NCI-H345 (cell line): ENCODE measurements at places on chromosomes 2 and 18.

GRCh38 chr2:96148410-96149217, 3.4 kb upstream of the DUSP2 start:
- DNase-seq, result no peak

DNA sequence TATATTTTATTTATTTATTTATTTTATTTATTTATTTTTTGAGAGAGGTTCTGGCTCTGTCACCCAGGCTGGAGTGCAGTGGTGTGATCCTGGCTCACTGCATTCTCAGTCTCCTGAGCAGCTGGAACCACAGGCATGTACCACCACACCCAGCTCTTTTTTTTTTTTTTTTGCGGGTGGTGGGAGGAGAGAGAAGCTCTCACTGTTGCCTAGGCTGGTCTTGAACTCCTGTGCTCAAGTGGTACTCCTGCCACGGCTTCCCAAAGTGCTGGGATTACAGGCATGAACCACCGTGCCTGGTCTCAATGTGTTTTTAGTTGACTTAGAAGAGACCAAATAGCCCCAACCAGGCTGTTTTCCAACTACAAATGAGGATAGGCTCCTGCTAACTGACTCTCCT, 80.7 kb downstream of the PDCL3 start:
- DNase-seq, result no peak

DNA sequence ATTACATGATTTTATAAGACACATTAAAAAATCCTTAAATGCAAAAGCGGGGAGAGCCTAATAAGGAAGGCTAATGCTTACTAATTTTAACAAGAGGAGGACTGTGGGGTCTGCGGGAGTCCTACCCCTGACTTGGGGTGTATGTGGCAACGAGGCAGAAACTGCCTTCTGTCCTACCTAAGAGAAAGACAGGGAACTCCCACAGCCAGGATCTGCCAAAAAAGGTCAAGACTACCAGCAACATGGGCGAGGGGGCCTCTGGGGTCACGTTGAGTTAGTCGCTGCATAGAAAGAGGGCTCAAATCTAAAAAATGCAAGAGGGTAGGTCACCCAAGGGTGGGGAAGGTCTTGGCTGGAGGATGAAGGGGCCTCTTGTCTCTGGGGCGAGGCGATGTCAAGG, 529 bp upstream of the AMER3 start:
- no peak for DNase-seq

DNA sequence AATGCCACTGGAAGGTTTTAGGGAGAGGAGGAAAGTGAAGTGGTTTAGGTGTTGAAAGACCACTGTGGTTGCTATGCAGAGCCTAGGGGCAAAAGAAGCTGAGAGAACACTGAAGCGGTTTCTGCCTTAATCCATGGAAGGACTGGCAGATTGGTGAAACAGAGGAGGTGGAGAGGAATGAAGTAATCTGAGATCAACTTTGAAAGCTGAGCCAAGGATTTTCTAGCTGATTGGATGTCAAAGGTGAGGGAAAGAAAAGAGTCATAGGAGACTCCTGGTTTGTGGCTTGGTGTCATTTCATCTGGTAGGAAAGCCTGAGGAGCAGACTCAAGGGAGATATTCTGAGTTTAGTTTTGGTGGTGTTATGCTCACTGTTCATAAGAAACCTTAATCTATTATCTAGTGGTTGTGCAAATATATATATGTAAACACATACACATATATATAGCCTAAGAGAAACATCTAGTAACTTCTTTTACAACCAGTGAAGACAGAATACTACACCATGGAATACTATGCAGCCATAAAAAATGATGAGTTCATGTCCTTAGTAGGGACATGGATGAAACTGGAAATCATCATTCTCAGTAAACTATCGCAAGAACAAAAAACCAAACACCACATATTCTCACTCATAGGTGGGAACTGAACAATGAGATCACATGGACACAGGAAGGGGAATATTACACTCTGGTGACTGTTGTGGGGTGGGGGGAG, 134.1 kb upstream of the CREB1 start:
- DNase-seq, result no peak

DNA sequence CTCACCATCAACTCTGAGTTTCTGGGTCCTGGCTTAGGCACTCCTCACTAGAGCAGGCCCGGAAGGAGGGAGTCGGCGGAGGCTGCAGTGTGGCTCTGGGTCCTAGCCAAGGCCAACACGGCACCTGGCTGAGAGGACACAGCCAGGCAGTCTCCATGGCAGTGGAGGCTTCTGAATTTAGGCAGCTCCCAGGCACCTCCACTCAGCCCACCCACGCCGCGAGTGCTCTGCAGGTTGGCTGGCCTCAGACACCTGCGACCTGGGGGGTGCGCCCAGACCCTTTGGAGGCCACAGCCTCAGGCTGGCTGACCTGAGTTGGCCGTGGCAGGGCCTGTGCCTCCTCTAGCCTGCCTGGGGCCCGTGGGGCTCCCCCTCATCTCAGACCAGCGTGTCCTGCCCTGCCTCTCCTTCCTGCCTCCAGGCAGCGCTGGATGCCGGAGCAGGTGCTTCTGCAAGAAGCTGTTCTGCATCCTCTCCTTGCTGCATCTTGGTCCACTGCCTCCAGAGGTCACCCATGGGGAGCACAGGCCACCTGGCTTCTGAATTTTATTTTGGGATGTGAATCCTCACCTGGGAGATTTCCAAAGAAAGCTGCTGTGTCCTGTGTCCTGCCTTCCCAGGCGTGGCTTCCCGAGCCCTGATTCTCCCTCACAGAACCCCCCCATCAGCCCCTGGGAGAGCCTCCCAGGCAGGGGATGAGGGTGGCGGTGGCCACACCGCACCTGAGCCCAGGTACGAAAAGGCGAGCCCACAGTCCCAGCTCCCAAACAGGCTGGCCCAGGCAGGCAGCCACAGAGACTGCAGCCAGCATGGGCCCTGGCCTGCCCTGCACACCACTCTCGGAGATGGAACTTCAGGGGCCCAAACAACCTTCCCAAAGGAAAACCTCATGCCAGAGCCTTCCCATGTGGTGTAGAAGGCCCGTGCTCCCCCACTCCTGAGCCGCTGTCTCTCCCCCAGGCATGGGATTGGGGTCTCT, 23.4 kb downstream of the AQP12A start:
- peak; percentile 48 for DNase-seq

GRCh38 chr18:10791169-10791831, 265.5 kb downstream of the NAPG start:
- no peak for DNase-seq

DNA sequence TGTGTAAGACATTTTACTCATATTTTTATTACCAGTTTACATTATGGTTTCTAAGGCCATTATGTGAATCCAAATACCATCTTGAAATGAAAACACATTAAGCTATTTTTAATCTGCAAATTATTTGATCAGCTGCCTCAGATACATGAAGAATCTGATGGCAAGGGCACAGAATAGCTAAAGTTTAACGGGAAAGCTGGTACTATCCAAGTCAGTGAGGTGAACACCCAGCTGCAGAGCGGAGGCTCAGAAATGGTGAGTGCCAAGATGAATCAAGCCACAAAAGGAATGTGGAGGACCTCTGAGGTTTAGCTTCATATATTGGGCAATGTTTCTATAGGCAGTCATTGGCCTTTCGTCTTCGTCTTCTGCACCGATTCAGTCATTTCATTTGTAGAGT, 75.1 kb downstream of the DPP10 start:
- no peak for DNase-seq

DNA sequence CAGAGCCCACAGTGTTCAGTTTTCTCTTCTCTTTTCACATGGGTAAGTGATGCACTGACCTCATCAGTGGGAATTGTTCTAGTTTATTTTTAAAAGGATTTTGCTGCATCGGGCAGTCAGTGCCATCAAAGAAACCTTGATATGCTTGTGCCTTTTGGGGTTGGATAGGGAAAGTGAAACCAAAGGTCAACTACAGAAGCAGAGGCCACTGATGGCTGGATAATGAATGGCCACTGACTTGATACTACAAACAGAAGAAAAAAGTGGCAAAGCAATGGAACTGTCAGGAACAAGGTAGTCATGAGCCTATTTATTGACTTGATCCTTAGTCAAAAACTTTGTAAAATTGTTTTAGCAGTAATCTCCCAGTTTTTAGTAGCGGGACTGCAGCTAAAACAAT, 636.3 kb upstream of the ZEB2 start:
- no peak for DNase-seq

DNA sequence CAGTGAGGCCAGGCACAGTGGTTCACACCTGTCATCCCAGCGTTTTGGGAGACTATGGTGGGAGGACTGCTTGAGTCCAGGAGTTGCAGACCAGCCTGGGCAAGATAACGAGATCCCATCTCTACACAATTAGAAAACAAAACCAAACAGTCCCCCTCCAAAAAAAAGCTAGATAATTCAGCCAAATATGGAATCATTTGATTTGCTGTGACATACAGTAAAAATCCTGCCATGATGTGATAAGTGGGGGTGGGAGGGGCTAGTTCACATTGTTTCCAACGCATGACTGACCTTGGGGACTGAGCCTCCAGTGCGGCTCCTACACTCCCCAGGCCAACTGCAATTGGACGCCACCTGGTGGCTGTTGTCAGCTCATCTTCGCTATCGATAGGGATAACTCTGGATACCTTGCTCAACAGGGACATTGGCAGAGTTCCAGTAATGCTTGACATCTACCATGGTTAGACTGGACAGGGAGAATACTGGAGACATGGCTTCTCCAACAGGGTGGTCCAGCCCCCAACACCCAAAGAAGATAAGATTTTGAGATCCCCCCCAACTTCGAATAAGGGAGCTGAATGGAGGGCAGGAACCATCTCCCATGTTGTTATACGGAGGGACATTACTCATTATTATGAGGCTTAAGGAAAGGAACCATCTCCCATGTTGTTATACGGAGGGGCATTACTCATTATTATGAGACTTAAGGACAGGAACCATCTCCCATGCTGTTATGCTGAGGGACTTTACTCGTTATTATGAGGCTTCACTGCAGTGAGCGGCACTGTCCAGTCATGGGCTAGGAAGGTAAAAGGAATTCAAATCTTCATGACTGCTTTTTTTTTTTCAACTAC, 135.9 kb downstream of the TGIF1 start:
- DNase-seq, result peak; percentile 88

GRCh38 chr2:109352898-109353689, 224.1 kb downstream of the SH3RF3 start:
- DNase-seq, result no peak

GRCh38 chr2:224572338-224572737, 12.8 kb downstream of the CUL3 start:
- no peak for DNase-seq

DNA sequence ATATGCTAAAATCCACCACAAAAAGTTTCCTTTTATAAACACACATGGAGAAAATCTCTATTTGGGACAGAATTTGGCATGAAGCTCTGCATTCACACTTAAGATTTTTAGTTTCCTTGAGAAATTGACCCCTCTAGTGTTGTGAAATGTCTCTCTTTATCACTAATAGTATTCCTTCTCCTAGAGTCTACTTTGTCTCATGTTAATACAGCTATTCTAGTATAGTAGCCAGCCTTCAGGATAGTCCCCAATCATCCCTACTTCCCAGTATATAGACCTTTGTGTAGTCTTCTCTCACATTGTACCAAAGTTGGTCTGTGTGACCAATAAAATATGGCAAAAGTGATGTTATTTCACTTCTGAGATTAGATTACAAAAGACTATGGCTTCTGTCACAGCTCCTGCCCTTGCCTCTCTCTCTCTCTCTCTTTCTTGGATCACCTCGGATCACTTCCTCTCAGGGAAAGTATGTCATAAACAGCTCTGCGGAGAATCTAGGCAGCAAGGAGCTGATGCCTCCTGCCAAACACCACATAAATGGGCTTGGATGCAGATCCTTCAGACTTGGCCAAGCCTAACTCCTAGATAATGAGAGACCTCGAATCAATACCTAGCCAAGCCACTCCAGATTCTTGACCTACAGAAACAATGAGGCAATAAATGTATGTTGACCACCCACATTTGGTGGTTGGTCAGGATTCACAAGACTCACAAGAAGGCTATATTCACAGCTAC, 59.7 kb upstream of the NABP1 start:
- DNase-seq, result no peak

DNA sequence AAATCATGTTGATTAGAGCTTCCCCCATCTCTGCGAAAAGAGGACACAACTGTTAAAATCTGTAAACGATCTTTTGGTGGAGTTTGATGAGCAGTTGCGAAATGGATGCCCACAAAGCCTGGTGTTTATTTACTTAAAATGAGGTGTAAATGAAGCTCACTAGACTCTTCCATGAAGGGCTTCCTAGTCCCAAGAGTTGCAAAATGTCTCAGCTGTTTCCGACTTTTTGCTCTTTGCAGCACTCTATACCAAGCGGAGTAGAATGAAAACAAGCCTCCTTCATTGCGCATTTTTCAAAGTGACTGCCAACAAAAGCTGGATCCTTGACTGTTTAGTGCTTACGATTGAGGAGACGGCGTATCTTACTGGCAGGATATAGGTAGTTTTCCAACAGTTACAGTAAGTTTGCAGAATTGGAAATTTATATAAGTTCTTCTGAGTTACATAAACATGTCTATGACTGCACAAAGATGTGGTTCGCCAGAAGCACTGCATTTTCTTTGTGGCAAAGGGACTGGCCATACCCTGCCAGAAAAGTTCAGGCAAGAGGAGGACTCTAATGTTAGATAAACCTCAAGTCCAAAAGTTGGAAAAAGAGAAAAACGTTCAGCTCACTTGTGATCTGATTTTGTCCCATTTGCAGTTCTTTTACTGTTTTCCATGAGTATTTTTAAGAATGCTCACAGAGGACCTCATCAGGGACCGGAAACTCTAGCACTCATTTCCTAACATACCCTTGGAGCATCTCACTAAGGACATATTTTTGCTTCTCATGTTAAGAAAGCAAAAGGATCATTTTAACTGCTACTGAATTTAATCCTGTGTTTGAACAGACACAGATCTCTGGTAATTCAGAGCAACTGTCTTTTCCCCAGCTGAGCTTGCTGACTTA, 42.7 kb downstream of the COLEC12 start:
- no peak for DNase-seq

- DNase-seq, result peak; percentile 37
These were observed at the start of gene GATA6 for GRCh38 chr18:22169011-22169888. GATA6 (plus strand) TSS chr18:22169589; CDS start chr18:22171145, 1,556 bp downstream.

- DNase-seq, result no peak
These were observed 28.3 kb upstream of the NTSR2 start for GRCh38 chr2:11698009-11698922.

DNA sequence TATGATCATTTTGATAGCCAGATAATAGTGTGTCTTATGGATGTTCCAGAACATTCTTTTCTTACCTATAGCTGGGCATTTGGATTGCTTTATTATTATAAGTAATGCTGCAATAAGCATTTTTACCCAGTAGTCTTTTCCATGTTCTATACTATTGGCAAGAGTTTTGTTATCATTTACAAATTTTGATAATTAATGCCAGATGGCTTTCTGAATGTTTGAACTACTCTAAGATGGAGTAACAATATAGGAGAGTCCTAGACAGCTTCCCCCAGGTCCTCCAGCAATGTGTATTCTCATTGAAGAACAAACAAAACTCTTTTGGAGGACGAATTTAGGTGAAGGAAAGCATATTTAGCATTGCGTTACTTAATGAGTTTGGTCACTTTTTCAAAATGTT, 73.0 kb downstream of the INPP4A start:
- no peak for DNase-seq

GRCh38 chr2:68723181-68723580, 11.4 kb upstream of the ARHGAP25 start:
- DNase-seq, result no peak
